Large intestine (tissue), 12 donors: ENCODE measurements at places on chromosomes 4 and X.

DNA sequence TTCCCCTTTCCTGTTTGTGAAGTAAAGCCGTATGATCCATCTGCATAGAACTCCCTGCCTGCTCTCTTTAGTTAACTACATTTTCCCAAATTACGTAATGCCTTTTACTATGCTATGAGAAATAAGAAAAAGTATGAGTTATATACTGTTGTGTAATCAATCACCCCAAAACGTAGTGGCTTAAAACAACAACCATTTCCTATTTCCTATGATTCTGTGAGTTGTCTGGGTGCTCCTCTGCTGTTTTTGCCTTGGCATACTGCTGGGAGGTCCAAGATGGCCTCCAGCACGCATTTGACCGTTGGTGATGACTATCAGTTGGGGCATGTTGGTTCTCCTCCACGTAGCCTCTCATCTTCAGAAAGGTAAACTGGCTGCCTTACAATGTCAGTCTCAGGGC is 39.8 kb downstream of the BBS12 start:
- H3K4me3 ChIP-seq, result no peak overlapping the region
- no peaks in the 10 kb centered on the region for H3K4me1 ChIP-seq
- no peak for DNase-seq
- H3K27me3 ChIP-seq, result no peaks in the 10 kb centered on the region

GRCh38 chr4:101888472-101888871 is 97.9 kb downstream of the BANK1 start:
- H3K4me1 ChIP-seq, result no peaks in the 10 kb centered on the region
- no peaks in the 10 kb centered on the region for H3K36me3 ChIP-seq
- no peak overlapping the region for H3K27ac ChIP-seq
- no peak for DNase-seq

GRCh38 chr4:8259743-8260430 is 9.7 kb upstream of the HTRA3 start:
- H3K4me3 ChIP-seq, result no peak overlapping the region
- no peaks in the 10 kb centered on the region for H3K36me3 ChIP-seq
- DNase-seq, result no peak
- no peaks in the 10 kb centered on the region for H3K4me1 ChIP-seq
- H3K27me3 ChIP-seq, result no peaks in the 10 kb centered on the region

DNA sequence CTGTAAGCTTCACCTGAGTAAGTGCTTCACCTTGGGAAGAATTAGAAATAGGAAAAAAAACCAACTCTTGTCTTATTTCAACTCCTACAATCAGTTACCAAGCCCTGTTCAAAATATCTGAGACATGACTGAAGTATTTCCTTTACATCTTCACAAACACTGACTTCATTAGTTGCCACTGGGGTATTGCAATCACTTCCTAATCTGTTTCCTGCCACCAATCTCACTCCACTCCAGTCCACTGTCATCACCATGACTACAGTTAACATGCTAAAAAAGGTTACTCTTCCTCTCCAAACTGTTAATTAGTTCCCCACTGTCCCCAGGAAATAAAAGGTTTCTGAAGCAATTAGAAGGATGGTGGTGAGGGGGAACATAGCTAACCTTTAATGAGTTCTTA is 3.3 kb upstream of the SUPT20HL1 start:
- H3K4me1 ChIP-seq, result no peaks in the 10 kb centered on the region
- no peak overlapping the region for H3K4me3 ChIP-seq
- H3K27ac ChIP-seq, result no peak overlapping the region
- H3K27me3 ChIP-seq, result no peaks in the 10 kb centered on the region
- H3K36me3 ChIP-seq, result no peaks in the 10 kb centered on the region
- DNase-seq, result no peak

DNA sequence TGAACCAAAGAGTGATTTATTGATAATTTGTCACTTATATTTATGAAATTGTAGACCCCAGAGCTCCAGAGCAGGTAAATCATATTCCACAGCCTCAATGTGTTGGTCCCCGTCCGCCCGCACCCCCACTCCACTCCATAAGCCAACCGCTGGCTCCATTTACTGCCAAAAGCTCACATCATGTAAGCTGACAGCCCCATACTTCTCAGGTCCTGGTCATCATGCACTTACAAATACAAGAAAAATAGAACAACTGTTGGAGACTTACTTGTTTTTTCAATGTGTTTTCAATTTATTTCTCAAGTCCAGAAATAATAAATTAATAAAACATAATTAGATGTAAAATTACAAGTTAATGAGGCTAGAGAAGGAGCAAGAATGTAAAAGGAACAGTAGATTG is 235.7 kb upstream of the HAND2 start:
- no peak overlapping the region for H3K4me3 ChIP-seq
- no peaks in the 10 kb centered on the region for H3K36me3 ChIP-seq
- H3K27me3 ChIP-seq, result no peaks in the 10 kb centered on the region
- H3K27ac ChIP-seq, result no peak overlapping the region
- no peak for DNase-seq

DNA sequence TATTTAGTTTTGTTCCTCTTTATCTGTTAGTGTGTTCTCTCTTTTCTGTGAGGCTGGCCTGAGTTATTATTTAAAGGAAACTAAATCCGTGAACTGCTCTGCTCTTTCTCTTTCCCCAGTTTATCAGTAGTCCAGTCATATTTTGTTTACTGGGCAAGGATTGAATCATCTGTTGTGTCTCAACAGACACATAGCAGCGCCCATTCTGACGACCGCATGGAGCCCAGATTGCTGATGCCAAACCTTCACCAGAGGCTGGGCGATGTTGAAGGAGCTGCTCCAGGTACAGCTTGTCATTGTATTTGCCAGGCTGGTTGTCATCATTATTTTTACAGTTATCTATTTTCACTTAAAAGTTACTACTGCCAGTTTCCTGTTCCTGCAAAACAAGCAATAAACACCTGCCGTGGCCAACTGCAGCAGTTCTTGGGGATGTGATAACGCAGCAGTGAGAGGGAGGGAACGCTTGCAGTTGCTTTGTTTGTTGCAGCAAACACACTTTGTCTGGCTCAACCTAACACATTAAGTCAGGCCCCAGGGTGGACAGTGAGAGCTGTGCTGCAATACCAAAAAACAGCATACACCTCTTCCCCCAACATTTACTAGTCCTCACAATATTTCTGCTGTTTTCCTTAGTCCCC is 10.1 kb downstream of the REELD1 start:
- no peaks in the 10 kb centered on the region for H3K36me3 ChIP-seq
- no peaks in the 10 kb centered on the region for H3K4me1 ChIP-seq
- no peak overlapping the region for H3K27ac ChIP-seq
- H3K27me3 ChIP-seq, result no peaks in the 10 kb centered on the region
- no peak for DNase-seq

DNA sequence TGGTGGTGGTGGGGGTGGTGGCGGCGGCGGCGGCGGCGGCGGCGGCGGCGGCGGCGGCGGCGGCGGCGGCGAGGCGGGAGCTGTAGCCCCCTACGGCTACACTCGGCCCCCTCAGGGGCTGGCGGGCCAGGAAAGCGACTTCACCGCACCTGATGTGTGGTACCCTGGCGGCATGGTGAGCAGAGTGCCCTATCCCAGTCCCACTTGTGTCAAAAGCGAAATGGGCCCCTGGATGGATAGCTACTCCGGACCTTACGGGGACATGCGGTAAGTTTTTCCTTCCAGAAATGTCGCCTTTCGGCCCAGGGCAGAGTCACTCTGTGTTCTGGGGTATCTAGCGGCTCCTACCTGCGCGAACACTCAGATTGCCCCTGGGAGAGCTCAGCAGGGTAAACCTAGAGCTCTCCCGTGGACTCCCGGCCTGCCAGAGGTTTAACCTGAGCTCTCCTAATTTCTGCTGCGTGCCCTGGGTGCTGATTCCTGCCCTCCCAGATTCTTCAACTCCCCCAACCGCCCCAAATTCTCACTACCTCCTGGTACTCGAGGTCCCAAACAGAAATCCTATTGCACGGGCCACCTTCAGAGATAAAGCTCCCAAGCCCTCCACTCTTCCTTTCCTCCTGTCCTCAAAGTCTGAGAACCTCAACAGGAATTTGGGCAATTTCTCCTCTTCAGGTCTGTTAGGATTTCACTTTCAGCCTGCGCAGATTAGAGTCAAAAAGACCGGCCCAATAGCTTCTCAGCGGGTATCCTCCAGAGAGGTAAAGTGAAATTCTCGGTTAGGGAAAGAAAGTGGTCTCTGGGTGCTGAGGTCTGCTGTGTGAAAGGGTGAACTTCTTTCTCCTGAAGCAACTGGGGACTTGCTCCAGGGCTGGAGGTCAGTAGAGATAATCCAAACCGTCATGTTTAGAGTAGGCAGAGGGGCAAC is 2.9 kb downstream of the AR start:
- peaks cover 41% of the 10 kb centered on the region for H3K27me3 ChIP-seq
- H3K4me1 ChIP-seq, result no peaks in the 10 kb centered on the region
- DNase-seq, result no peak
- H3K27ac ChIP-seq, result no peak overlapping the region
- no peaks in the 10 kb centered on the region for H3K36me3 ChIP-seq
- peak overlapping the region; percentile 13 for H3K4me3 ChIP-seq

GRCh38 chr4:74638001-74638400 is 156.3 kb downstream of the BTC start:
- H3K27ac ChIP-seq, result no peak overlapping the region
- H3K4me3 ChIP-seq, result no peak overlapping the region
- no peaks in the 10 kb centered on the region for H3K4me1 ChIP-seq
- DNase-seq, result no peak
- H3K36me3 ChIP-seq, result no peaks in the 10 kb centered on the region
- no peaks in the 10 kb centered on the region for H3K27me3 ChIP-seq

DNA sequence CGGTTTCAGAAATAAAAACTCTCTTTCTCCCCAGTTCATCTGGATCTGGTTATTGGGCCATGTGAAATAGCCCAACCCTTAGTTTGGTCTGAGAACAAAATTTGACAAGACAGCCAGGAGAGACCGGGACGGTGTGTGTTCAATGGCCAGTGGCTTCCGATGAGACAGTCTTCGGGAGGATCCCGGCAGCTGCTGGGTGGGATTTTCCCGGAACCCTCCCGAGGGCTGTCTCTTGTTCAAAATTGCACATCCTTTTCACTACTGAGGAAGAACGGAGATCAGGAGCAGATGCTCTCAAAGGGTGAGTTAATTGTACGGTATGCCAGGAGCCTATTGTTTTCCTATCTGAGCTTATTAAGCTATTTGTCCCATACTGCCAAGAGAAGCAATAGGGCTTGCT is 166.5 kb downstream of the PRR32 start:
- H3K4me3 ChIP-seq, result no peak overlapping the region
- no peaks in the 10 kb centered on the region for H3K27me3 ChIP-seq
- H3K27ac ChIP-seq, result no peak overlapping the region
- no peaks in the 10 kb centered on the region for H3K36me3 ChIP-seq

GRCh38 chr4:101256222-101256621 is 91.1 kb downstream of the PPP3CA start:
- H3K36me3 ChIP-seq, result no peaks in the 10 kb centered on the region
- H3K4me1 ChIP-seq, result no peaks in the 10 kb centered on the region
- no peak overlapping the region for H3K4me3 ChIP-seq
- no peak overlapping the region for H3K27ac ChIP-seq
- peak; percentile 21 for DNase-seq

GRCh38 chr4:48196758-48197504 is 62.9 kb upstream of the TXK start:
- no peak overlapping the region for H3K4me3 ChIP-seq
- no peaks in the 10 kb centered on the region for H3K27me3 ChIP-seq
- no peak for DNase-seq
- no peak overlapping the region for H3K27ac ChIP-seq
- H3K36me3 ChIP-seq, result no peaks in the 10 kb centered on the region
